ENCODE measurements at places on chromosomes 16 and 17.

- no peak for DNase-seq
Observed at GRCh38 chr17:11628374-11628773, 30.1 kb downstream of the DNAH9 start.

- DNase-seq = no peak
Observed at GRCh38 chr17:6532441-6532885, 23.9 kb downstream of the PITPNM3 start.

DNA sequence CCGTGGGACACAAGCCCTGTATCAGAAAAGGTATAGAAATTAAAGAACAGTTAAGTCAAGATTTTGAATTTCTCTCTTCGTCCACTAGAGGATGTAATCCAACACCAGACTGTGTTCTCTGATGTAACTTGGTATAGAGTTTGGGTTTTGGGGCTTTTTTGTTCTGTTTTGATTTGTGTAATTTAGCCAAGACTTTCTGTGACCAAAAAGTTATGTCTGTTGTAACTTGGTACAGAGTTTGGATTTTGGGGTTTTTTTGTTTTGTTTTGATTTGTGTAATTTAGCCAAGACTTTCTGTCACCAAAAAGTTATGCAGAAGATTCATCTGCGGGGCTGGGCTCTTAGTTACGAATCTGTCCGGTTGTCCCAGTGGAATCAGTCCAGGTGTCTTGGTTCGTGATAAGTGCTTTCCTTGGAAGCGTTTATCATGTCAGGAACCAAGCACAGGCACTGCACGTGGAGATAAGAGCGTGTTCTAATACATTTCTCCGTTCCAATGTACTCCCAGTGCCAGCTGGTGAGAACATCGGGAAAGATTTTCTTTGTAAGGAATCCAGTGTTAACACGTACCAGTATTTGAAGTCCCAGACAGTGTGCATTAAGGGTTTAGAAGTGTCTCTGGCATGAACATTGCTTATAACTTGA, 44.1 kb upstream of the SEC14L1 start:
- DNase-seq = no peak

DNA sequence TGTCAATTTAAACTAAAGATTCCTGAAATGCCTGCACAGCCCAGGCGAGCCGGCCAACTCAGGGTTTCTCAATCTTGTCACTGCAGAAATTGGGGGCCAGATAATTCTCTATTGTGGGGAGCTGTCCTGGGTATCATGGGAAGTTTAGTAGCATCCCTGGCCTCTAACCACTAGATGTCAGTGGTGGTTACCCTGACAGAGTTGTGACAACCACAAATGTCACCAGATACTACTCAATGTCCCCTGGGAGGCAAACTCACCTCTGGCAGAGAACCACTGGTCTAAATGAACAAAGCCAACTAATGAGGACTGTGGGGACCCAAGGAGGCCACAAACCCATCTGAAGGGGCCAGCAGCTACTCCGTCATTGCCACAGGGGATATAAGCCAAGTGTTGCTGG, 90.9 kb downstream of the MYH11 start:
- peak; percentile 57 for DNase-seq

- DNase-seq = no peak
Observed at GRCh38 chr17:81579821-81580321, 27.7 kb upstream of the FAAP100 start.

- DNase-seq = no peak
Observed at GRCh38 chr17:18947866-18948265, 4.1 kb upstream of the SLC5A10 start.

DNA sequence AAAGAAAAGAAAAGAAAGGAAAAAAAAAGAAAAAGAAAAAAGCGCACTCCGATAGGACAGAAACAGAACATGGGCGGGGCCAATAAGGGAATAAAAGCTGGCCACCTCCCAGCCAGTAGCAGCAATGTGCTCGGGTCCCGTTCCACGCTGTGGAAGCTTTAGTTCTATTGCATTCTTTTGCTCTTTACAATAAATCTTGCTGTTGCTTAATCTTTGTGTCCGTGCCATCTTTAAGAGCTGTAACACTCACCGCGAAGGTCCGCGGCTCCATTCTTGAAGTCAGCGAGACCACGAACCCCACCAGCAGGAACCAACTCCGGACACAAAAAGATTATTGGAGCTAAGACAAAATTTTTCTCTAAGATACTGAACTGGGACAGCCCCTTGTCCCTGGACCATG, 3.1 kb upstream of the ARL5C start:
- DNase-seq = no peak

GRCh38 chr17:37417852-37418251, 11.2 kb downstream of the TADA2A start:
- DNase-seq = no peak

DNA sequence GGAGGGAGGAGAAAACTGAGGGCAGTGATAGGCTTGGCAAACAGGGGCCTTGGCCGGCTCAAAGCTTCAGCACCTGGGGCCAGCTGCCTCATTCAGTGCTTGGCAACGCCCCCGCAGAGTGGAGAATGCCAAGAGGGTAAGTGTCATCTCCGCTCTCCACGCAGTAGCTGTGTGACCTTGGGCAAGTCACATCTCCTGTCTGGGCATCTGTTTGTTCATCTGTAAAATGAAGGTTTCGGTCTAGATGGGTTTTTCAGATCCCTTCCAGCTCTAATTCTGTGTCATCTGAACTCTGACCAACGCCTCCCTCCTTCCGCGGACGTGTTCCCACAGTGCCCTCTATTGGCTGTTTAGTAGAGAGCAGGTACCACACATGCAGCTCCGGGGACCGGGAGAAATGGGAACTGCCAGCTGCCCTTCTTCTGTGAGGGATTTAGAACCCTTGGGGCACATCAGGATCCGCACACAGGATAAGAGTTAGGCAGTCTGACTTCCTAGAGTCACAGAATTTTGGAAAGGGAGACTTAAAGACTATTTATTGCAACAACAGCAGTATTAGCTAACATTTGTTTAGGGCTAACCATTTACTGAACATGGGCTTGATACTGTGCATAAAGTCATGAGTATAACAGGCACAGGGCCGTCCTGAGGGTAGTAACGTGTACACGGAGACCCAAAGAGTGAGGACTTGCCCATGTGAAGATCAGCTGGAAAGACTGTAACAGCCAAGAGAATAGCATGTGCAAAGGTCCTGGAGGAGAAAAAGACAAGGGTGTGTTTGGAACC, 26.8 kb downstream of the GP2 start:
- peak; percentile 28 for DNase-seq

Data from femur (tissue), 1 donor.